Fibroblast of pulmonary artery (primary cell): ENCODE measurements at places on chromosomes 5 and 9.

DNA sequence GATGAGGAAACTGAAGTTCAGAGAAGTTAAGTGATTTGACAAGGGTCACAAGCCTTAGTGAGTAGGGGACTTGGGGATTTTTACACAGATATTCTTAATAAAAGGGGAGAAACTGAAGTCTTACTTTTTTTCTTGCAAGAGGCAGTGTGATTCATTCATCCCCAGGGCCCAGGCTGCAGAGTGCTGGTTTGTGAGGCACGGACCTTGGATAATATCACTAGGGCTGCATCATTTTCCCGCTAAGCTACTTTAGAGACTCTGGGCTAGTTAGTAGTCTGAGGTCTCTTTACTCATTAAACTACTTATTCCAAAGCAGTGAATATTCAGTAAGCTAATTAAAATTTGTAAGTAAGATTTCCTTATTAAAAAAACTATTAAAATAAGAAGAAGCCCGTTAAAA lies 195.0 kb downstream of the PBX3 start:
- DNase-seq = no peak

- DNase-seq = no peak
These were observed 50.1 kb downstream of the FAM78A start for GRCh38 chr9:131226226-131226625.

- DNase-seq = no peak
These were observed 177.2 kb downstream of the TMEM232 start for GRCh38 chr5:110549301-110549700.

GRCh38 chr5:165981671-165982070 lies 2309.8 kb upstream of the WWC1 start:
- DNase-seq = no peak

- DNase-seq = no peak
These were observed 594.7 kb upstream of the CCNG1 start for GRCh38 chr5:162842727-162843126.

- DNase-seq = peak; percentile 16
These were observed 196.8 kb downstream of the ANXA1 start for GRCh38 chr9:73348471-73348870.

GRCh38 chr5:161406880-161407279 lies 139.6 kb downstream of the GABRB2 start:
- DNase-seq = no peak

DNA sequence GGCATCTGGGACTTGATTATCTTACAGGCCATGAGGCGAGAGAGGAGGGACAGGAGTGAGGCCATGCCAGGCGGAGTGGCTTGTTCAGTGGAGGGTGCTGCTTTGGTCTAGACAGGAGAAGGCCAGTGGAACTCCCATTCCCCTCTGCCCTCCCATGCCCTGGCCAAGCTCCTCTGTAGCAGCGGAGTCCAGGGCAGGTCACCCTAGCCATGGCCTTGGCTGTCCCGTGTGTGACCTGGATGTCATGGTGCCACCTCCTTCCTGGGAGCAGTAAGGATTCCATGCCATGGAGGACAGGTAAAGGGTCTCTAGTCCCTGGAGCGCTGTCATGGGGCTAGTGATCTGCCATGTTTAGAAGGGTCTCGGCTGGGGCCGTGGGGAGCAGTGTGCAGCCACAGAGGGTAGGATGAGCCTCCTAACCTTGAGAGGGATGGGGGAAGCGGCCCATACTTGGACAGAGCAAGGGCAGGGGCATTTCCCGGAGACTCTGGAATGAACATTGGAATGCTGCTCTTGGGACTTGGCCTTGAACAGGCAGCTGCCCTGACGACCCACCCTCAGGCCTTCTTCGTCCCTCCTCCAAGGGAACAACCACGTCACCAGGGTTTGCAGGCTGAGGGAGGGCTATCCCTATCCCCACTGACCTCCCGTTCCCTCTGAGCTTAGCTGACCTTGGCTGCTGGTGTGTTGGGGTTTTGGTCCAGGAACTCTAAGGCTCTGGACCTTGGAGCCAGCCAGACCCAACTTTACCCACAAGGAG lies 100.4 kb downstream of the DAB2IP start:
- no peak for DNase-seq

DNA sequence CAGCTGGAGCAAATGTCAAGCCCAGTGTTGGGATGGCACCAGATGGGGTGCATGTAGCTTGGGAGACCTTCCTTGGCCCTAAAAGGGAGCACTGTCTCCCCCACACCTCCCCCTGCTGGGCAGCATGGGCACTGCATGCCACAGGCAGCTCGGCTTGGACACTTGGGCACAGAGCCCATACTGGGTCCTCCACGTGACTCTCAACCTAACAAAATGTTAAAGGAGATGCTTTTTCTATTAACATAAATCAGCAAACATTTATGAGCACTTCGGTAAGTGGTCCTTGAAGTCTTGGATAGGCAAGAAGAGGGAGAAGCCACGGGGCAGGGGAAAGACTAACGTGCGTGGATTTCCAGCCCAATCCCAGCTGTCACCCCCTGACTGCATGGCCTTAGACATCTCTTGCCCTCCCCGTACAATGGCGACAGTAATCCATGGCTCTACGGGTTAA lies 23.9 kb upstream of the MAPK9 start:
- DNase-seq = peak; percentile 69

GRCh38 chr9:21395778-21396717 lies 10.8 kb upstream of the IFNA2 start:
- DNase-seq = peak; percentile 22

GRCh38 chr5:77882670-77883257 lies 106.6 kb upstream of the TBCA start:
- DNase-seq = peak; percentile 89

DNA sequence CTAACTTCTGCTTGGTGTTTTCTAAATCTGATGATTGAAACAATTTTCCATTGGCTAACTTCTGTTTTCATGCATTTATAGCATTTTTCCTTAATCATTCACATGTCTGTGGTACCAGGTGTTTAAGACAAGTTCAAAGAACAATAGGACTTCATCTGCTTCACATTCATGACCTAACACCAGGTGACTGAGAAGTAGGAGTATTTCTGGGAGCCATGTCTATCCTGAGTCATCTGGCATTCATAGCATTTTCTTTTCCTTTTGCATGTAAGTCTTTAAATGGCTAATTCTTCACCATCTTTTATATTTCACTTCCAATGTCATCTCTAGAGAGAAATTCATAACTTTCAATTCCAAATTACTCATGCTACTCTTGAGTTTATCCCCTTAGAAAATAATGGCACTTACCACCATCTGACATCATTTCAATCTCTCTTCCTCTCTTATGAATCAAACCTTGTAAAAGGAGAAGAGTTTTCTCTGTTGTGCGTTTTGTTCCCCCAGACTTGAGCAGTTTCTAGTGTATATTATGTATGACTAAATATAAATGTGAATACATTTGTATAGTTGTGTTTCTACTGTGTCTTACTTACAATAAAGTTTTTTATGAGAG lies 1196.1 kb upstream of the CDH9 start:
- DNase-seq = no peak

DNA sequence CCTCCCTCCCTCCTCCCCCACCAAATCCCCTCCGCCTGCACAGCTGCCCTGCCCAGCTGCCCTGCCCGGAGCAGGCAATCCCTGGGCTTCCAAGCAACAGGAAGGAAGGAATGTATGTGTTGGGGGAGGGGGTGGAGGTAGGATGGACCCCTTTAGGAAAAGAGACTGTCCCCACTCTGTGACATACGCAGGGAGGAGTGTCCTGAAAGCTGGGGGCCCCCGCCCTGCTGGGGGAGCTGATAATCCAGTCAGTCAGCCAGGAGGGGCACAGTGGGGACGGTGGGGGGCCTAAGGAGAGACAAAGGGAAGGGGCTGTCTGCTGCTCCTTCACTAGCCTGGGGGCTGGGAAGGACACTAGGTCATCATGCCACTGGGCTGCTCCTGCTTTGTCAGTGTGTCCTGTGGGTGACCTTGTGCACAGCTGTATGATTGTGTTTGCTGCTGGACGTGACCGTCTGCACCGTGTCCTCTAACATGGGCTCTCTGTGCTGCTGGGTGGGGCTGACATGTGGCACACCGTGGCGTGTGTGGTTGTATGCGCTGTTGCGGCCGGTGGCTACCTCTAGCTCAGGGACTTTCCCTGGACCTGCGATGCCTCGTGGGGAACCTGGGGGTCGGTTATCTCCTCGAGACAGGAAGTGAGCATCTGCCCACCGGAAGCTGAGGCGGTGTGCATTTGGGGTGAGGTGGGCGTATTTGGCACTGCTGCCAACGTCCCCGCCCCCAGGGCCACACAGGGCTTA lies 3.0 kb downstream of the N4BP3 start:
- no peak for DNase-seq

GRCh38 chr5:134554319-134555222 lies 29.1 kb downstream of the JADE2 start:
- DNase-seq = peak; percentile 87

DNA sequence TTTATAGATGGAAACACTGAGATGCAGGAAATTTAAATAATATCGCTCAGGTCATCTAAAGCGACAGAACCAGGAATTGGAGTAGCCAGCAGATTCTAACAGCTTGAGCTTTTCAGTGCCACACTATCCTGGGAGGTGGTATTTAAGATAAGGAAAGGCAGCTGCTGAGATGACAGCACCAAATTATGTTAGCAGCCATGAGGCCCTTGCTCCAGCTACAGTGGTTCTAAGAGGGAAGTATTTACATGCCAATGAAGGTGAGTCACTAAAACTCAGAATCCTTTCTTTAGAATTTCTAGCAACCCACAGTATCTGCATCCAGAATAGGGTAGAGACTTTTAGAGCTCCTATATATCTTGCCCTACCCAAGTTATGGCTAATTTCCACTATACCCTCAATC lies 127.0 kb upstream of the VLDLR start:
- DNase-seq = peak; percentile 71

GRCh38 chr9:79977510-79978197 lies 405.9 kb downstream of the TLE4 start:
- no peak for DNase-seq

GRCh38 chr5:74623748-74624408 lies 16.6 kb downstream of the ENC1 start:
- DNase-seq = no peak

- no peak for DNase-seq
These were observed 413.8 kb upstream of the CD180 start for GRCh38 chr5:67610186-67610912.

- no peak for DNase-seq
These were observed 36.9 kb upstream of the LURAP1L start for GRCh38 chr9:12737871-12738270.

DNA sequence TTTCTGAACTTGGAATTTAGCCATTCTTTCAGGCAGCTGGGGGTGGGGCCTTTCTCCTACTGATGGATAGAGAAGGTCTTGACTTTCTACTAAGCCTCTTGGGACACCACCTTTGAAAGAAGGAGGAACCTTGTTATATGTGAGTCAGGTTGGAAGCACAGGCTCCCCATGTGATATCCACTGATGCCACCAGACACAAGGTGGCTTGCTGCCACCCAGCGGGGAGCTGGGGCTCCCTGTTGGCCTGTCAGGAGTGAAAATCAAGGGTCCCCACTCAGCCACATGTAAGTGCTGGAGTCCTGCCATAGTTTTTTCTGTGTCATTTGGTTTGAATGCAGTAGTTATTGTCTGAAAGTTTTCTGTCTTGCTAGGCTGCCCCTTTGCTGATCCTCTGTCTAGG lies 252.4 kb upstream of the NFIL3 start:
- no peak for DNase-seq

DNA sequence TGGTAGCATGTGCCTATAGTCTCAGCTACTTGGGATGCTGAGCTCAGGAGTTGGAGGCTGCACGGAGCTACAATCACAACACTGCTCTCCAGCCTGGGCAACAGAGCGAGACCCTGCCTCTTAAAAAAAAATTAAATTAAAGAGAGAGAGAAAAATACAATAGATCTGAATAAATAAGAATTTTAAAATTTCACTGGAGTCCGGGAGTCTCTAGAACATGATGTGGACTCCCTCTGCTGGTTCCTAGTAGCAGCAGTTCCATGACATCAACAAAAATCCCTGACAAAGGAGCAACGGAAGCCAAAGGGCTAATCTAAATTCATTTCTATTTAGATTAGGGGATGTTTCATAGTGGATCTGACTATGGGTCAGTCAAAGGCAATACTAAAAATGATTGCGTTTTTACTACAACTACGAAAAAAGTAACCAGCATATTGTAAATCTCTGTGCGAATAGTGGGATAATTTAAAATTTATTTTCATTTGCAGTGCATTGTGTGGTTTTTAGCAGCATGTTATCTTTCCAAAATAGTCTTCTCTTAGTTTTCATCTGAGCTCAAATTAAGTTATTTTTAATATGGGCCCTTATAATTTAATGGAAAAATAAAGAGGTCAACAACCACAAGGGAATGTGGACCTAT lies 6.7 kb downstream of the INIP start:
- DNase-seq = peak; percentile 73

DNA sequence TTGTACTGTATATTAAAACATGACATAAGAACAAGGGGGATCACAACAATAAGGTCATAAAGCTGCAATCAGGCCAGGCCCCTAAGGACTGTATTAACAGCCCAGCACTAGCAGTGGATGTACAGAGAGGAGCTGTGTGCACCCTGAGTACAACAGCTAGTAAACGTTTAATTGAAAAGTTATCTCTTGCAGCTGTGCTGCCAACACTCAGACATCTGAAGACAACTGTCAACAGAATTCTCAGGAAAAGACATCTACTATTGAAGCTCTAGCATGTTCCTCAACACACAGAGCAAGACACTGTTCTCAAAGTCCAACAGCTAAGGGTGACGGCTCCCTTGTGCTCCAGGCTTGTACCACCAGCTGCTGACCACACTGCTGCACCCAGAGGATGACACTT lies 199.6 kb downstream of the DCP2 start:
- DNase-seq = no peak

GRCh38 chr5:56259002-56259511 lies 25.9 kb upstream of the ANKRD55 start:
- peak; percentile 96 for DNase-seq

DNA sequence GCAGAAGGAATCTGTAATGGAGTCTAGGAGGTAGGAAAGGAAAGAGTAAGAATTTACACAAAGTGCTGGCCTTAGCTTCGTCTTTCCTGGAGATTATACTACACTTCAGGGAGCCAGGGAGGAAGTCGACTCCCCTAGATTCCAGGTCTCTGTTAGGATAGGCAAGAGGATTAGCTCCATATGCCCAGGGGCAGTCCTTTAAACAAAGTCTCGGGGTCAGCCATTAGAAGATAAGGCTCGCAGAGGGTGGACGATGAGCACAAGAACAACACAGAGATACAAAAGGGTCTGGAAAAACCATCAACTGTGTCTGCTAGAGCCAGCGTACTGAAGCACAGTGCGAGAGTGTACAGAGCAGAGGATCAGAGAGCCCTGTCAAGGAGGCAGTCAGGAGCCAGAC lies 344.7 kb upstream of the TNC start:
- DNase-seq = no peak

DNA sequence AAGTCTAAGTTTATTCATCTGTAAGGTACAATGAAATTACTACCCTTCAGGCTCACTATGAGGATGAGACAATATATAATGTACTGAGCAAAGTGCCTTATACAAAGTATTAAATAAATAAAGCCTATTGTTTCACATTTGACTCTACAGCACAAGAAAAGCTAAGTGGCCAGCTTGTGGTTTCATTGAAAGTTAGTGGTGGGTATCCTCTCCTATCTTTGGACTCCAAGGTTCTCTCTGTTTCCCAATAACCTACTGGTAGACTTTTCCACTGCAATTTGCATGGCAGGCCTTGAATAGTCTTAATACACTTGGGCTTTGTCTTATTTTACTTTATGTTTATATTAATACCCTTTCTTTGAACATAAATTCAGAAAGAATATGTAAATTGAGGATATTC lies 262.7 kb downstream of the DEPDC1B start:
- no peak for DNase-seq
